ENCODE measurements at places on chromosomes 3 and 15.

DNA sequence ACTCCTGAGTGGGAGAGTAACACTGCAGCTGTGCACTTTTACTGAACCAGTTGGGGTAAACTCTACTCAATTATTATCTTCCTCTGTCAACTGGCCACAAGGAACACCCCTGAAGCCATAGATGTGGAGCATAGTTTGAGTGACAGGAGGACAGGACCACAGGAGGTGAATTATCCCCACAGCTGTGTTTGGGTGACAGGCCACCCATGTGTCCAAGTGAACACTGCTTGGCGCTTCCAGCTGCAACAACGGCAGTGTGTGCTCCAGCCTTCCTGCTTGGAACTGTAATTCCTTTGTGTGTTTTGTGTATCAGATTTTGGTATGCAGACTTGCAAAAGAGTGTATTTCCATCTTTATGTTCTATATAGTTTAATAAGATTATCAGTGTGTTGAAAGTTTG, 20.2 kb upstream of the TSPAN3 start:
- no peak for DNase-seq

GRCh38 chr3:101720851-101721840, 3.3 kb upstream of the CEP97 start:
- DNase-seq = no peak

DNA sequence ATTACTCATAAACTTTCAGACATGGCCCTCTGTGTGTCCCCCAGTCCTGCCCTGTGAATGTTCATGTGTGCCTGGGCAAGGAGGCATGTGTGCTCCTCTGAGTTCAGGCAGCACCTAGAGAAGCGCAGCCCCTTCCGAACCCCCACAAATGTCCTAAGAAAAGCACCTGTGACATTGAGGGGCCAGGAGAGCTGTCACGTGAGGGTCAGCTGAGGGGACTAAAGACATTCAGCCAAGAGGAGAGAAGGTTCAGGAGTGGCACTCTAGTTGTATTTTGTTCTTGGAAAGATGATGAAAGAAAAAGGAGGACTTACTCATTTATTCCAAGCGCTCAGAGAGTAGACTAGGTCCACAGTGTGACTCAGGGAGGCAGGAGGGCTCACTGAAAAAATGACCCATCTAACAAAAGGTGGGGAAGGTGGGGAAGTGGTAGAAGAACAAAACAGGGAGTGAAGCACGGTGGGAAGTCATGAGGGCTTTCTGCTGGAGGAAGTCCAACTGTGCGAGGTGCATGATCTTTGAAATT, 28.1 kb upstream of the ELP6 start:
- DNase-seq = no peak

- no peak for DNase-seq
Measured at GRCh38 chr3:194269610-194270145, 81.5 kb downstream of the CPN2 start.

- DNase-seq = no peak
Measured at GRCh38 chr3:171711461-171712170, 98.7 kb downstream of the PLD1 start.

- no peak for DNase-seq
Measured at GRCh38 chr3:72127844-72128243, 342.9 kb upstream of the PROK2 start.

DNA sequence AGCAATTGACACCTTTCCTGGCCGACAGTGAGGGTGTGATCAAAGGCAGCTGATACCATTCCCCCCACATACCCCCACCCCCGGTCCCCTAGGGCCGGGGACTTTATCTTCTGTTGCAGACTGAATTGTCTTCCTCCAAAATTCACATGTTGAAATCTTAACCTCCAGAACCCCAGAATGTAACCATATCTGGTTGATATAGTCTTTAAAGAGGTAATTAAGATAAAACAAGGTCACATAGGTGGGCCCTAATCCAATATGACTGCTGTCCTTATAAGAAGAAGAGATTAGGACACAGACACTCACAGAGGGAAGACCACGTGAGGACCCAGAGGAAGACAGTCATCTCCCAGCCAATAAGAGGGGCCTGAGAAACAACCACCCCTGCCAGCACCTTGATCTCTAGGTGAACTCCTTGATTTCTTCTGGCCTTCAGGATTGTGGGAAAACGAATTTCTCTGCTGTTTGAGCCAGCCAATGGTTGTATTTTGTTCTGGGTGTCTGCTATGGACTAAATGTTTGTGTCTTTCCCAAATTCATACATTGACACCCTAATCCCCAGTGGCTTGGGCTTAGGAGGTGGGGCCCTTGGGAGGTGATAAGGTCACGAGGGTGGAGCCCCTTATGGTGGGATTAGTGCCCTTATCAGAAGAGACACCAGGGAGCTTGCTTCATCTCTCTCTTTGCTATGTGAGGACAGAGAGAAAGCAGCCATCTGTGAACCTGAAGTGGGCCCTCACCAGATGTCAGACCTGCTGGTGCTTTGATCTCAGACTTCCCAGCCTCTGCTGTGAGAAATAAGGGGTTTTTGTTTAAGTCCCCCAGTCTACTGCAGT, 144.0 kb downstream of the CHSY1 start:
- no peak for DNase-seq

DNA sequence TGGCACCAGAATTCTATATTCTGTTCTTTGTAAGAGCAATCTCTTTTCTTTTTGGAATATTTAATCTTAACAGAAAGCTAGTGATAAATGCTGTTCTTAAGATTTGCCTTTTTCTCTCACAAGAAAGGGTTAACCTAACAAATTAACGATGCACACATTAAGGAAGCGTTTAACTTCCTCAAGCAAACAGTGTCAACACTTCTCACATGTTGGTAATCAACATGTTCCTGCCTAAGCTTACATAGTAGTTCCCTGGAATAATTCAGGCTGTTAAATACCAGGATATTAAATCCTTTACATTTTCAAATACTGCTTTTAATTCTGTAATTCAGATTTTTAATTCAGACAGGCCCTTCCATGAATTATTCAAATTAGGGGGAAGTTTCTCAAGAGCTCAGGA, 67.4 kb upstream of the RPL35A start:
- DNase-seq = no peak

GRCh38 chr3:169250000-169250399, 413.5 kb downstream of the MECOM start:
- DNase-seq = no peak

GRCh38 chr15:46344115-46344724, 709.4 kb downstream of the SQOR start:
- no peak for DNase-seq

GRCh38 chr15:32974691-32975090, 219.8 kb downstream of the FMN1 start:
- no peak for DNase-seq

DNA sequence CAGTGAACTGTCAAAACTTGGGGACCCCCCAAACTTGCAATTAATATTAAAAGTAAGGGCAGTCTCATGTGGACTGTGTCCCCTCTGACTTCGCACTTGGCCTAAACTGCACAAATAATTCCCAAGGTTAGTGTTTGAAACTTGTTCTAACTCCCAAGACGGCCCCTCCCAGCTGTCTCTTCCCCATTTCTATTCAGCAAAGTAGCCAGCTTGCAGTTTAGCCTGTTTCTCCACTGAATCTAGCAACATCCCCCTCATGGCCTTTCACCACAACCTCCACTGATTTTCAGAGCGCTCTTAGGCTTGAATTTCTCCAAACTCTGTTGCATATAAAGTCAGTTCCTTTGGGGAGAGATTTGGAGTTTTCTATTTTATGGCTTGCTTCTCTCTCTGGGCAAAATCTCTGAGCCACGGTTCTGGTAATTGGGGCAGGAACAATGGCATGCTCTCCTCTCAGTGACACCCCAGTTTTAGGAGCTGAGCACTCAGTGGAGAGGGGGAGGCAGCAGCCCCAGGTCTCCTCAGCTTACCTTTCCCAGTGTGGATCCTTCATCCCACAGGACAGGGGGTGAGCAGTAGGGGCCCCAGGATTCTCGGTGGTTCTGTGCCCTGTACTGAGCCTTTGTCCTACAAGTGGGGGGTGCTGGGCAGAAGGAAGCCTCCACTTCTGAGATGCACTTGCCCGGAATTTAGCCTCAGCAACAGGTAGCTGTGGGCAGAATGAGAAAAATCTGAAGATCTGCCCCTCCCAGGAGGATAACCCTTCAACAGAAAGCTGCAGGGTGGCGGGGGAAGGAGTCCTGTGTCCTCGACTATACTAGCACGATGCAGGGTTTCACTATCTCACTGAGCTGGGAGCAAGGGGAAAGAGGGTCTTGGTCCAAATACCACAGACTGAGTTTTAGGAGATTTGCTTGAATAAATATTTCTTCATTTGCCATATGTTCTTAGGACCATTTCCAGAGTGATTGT, 39.3 kb upstream of the GATA2 start:
- DNase-seq = no peak

- no peak for DNase-seq
Measured at GRCh38 chr3:7487763-7488162, 626.8 kb downstream of the GRM7 start.

DNA sequence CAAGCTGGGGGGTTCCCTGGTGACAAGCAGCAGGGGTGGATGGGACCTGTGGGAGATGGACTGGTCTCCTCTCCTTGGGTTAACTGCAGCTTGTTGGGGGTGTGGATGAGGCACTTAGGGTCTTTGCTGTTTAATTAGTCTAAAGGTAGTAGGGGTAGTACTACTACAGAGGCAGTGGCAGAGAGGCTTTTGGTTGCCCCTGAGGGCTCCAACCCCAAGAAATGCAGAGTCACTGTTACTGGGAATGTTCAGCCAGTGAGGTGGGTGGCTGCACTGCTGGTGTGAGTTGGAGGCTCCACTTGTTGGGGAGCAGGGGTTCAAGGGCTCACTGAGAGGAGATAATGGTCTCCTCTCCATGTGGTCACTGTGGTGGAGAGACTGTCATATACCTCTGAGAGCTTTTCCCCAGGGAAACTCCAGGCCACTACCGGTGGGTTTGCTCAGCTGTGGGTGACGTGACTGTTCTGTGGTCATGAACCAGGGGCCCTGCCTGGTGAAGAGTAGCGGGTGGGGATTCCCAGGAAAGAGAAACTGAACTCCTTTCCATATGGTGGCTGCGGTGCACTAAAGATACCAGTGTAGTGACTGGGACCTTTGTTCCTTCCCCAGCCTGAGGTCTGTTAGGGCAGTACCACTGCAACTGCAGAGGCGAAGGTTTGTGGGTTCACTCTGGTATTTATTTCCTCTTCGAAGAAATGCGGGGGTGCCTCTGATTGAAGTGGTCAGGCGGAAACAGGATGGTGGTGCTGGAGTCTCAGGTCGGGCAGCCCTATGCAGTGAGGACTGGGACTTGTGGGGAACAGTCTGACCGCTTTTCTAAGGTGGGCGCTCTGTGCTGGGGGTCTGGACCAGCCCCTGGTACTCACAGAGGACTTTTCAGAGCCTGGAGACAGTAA, 68.9 kb upstream of the TNFSF10 start:
- peak; percentile 45 for DNase-seq

- DNase-seq = no peak
Measured at GRCh38 chr15:96561593-96561992, 231.1 kb downstream of the NR2F2 start.

- DNase-seq = no peak
Measured at GRCh38 chr3:17459470-17459993, 282.9 kb downstream of the TBC1D5 start.

DNA sequence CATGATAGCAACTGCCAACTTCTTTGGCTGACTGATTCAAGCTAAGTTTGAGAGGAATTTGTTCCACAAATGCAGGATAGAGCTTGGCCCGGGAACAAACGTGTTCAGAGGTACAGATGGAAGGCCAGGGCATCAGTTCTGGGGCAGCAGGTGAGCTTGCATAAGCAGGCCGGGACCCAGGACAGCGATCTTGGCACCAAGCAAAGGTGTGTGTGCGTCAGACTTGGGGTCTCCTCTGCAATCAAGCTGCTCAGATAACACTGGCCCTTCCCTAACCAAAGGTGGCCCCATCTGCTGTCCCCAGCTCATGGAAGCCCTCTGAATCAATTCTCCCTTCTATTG, 155.6 kb downstream of the MEGF11 start:
- DNase-seq = no peak

- no peak for DNase-seq
Measured at GRCh38 chr3:53264718-53265117, 8.9 kb upstream of the TKT start.

GRCh38 chr3:14689247-14689980, 14.5 kb downstream of the C3orf20 start:
- no peak for DNase-seq

- no peak for DNase-seq
Measured at GRCh38 chr3:11850003-11850402, 3.3 kb upstream of the TAMM41 start.

- DNase-seq = no peak
Measured at GRCh38 chr3:130688697-130689470, 57.7 kb downstream of the PIK3R4 start.

DNA sequence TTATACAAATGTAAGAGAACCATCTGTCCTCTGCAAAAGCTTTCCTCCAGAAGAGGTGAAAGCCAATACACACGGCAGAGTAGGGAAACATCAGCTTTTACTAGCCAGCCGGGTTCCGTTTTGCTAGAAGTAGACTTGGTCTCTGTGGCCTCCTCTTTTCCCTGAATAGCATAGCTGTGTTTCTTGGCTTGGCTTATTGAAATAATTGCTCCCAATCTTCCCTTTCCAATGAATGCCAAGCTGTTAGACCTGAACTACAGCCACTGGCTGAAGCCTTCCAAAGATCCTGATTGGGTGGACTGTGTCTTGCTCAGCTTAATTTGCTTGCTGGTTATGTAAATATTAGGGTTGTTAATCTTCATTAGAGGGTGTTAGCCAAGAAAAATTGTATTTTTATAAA, 157.8 kb upstream of the ROPN1 start:
- no peak for DNase-seq

GRCh38 chr15:64048781-64049460, 2.6 kb upstream of the DAPK2 start:
- DNase-seq = no peak

DNA sequence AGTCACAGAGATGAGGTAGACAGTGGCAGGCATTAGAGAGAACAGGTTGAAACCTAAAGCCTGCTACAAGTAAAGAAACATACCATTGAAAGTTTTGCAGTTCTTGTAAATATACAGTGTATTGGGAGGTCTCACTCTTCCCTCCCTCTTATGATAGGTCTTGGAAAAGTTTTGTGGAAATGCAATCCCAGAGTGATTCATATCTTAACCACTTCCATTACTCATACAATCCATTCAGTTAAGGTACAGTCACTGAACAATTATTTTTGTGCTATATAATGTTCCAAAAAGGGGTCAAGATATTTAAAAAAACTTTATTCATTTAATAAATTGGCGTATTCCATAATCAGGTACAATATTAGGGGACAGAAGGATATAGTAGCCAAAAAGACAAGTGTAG, 737.7 kb upstream of the ALCAM start:
- DNase-seq = no peak

GRCh38 chr3:179200790-179201189, 50.1 kb downstream of the KCNMB3 start:
- no peak for DNase-seq

GRCh38 chr3:54536450-54536849, 391.4 kb downstream of the LRTM1 start:
- no peak for DNase-seq

DNA sequence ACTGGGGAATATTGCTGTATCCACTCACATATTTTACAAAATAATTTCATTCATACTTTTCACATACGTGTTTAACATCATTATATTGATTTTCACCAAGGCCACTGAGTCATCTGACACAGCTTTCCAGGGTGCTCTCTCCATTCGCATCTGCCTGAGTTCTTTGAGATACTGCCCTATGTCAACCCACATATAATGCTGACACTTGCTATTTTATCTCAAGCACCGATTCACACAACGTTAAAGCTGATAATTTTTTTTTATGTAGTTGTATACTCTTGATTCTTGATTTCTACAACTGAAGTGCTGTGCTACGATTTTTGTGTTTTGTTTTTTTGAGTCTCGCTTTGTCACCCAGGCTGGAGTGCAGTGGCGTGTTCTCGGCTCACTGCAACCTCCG, 249.8 kb upstream of the CDIN1 start:
- no peak for DNase-seq
